Heart left ventricle (tissue), 16 donors: ENCODE measurements at places on chromosomes 12 and 14. TPM values are rescaled to one million over a fixed set of nuclear protein-coding genes. Genes with fewer than 3 reads are reported as not detected.

DNA sequence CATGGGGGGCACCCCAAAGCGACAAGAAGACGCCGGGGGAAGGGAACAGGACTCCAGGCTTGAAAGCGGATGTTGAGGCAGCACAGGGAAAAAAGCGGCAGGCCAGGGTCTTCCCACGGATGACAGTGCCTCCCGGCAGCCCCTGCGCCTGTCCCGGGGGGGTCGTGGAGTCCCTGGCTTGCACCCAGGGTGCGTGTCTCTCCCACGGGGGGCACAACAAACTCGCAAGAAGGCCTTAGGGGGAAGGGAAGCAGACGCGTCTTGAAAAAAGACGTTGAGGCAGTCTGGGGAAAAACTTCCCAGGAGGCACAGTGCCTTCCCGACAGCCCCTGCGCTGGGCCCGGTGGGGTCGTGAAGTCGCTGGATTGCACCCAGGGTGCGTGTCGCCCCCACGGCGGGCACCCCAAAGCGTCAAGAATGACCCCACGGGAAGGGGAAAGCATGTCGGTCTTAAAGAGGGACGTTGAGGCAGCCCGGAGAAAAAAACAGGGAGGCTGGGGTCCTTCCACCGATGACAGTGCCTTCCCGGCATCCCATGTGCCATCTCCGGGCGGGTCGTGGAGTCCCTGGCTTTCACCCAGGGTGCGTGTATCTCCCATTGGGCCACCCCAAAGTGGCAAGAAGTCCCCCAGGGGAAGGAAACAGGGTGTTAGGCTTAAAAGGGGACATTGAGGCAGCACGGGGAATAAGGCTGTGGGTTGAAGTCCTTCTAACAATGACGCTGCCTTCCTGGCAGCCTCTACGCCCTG lies 159.9 kb upstream of the ALG10B start:
- no peak overlapping the region for H3K27ac ChIP-seq
- H3K4me3 ChIP-seq = no peak overlapping the region
- H3K36me3 ChIP-seq = no peaks in the 10 kb centered on the region
- H3K4me1 ChIP-seq = no peaks in the 10 kb centered on the region
- no peak for DNase-seq

GRCh38 chr14:74570696-74571095 lies 41.3 kb downstream of the LTBP2 start:
- peak overlapping the region; percentile 77 for H3K27ac ChIP-seq
- no peak for DNase-seq
- H3K4me3 ChIP-seq = no peak overlapping the region
- peaks cover 6% of the 10 kb centered on the region for H3K4me1 ChIP-seq
- no peaks in the 10 kb centered on the region for H3K27me3 ChIP-seq

DNA sequence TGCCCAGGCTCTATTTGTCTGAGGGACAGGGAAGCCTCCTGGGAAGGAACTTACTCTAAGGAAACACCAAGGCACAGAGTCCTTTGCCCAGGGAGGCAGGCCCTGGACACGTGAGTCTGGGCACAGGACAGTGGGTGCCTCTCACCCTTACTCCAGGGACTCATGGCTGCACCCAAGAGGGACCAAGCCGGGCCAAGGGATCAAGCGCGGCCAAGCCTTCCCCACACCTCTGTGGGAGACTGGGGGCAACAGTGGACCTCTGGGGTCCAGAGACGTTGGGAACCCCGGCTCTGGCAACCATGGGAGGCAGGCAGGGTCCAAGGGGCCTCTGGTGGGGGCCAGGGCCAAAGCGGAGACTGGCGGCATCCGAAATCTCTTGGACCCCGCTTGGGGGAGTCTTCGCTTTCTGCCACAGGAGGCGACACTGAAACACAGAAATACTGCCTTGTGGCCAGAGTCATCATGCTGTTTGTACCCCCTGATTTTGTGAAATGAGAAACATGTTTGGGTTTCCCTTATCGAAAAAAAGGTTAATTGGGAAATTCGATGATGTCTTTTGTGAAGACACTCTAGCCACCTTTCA lies 51.7 kb upstream of the BCL11B start:
- no peaks in the 10 kb centered on the region for H3K36me3 ChIP-seq
- H3K27ac ChIP-seq = no peak overlapping the region
- DNase-seq = no peak
- no peaks in the 10 kb centered on the region for H3K27me3 ChIP-seq
- H3K4me1 ChIP-seq = no peaks in the 10 kb centered on the region
- no peak overlapping the region for H3K4me3 ChIP-seq

DNA sequence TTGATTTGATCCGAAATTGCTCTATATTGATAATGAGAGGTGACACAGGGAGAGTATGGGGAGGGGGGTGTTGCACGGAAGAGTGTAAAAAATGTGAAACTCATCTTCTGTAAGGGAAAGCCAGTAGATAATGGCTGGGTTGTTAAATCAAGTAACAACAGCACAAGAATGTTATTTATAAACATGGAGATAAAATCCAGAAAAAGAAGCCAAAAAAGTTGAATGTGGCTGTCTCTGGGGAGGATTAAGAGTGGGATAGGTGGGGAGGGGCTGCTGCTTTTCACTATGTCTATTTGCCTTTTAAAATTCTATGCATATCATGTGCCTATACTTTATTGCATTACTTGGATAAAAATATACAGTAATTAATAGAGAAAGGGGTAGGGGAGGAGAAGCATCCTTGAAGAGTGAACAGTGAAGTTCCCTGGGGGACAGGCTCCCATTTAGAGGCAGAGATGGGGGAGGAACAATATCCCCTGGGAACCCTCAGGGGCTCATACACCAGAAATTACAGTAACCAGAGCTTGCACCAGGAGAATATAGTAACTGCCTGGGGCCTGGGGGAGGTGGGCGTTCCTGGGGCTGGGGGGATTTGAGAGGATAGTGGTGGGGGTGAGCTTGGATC lies 39.2 kb upstream of the ANKRD9 start:
- no peak for DNase-seq
- H3K4me1 ChIP-seq = no peaks in the 10 kb centered on the region
- H3K27me3 ChIP-seq = peaks cover 9% of the 10 kb centered on the region

DNA sequence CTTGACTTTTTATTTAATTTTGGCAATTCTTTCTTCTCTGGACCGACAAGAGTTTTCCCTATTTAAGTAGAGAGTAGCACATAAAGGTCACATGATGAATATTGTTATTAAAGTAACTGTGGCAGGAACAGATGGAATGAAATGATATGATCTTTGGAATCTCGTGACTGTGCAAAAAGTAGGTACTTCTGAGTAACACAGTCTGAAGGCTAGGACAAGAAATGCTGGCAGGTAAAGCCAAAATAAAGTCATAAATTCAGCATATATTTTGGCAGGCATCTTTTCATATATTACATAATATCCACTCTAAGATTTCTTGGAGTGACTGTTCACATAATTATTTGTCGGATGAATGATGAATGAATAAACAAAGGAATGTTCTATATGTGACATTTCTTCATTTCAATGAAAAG lies 121.4 kb downstream of the EFCAB11 start:
- H3K27me3 ChIP-seq = no peaks in the 10 kb centered on the region
- no peak for DNase-seq
- H3K4me1 ChIP-seq = no peaks in the 10 kb centered on the region
- no peak overlapping the region for H3K27ac ChIP-seq
- H3K36me3 ChIP-seq = no peaks in the 10 kb centered on the region

- H3K4me1 ChIP-seq = no peaks in the 10 kb centered on the region
- DNase-seq = no peak
- no peak overlapping the region for H3K4me3 ChIP-seq
- H3K27me3 ChIP-seq = no peaks in the 10 kb centered on the region
- no peak overlapping the region for H3K27ac ChIP-seq
Measured at GRCh38 chr12:58608711-58609110, 311.6 kb downstream of the LRIG3 start.

DNA sequence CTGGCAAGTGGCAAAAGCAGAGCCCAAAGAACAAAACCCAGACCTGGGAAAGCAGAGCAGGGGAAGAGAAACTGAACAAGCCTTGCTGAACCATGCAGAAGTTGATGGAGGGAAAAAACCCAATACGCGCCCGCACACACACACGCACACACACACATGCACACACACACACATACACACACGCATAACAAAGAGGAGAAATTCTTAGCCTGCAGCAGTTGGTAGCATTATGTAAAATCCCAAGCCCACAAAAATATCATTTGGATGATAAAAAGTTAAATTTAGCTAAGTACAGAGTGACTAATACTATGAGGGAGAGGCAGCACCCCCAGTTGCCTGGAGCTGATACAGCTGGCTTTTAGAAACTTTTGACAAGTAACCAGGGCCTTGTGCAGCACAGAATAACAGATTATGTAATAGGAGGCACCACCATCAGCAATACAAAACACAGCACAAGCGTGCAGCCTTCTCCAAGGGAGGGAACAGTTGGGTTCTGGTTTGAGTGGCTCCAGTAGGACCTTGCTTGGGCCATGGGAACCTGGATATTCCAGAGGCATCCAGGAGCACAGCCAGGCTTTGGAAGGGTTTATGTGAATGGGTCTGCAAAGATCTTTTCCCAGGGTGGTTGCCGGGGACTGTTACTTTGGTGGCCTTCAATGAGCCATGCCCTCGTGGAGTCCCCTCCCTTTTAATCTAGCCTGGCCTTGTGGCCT lies 35.3 kb downstream of the PITPNM2 start:
- H3K27me3 ChIP-seq = no peaks in the 10 kb centered on the region
- peaks cover 40% of the 10 kb centered on the region for H3K4me1 ChIP-seq
- DNase-seq = no peak
- H3K27ac ChIP-seq = peak overlapping the region; percentile 53

The KRT2 gene
- not detected for total RNA-seq

The FGF6 gene
- not detected for total RNA-seq
